Activated CD8-positive, alpha-beta memory T cell treated with anti-CD3 and anti-CD28 coated beads for 1 hour (primary cell): ENCODE measurements at places on chromosomes 7 and 10.

GRCh38 chr7:37265006-37265405, 183.7 kb downstream of the ELMO1 start:
- DNase-seq, result no peak

DNA sequence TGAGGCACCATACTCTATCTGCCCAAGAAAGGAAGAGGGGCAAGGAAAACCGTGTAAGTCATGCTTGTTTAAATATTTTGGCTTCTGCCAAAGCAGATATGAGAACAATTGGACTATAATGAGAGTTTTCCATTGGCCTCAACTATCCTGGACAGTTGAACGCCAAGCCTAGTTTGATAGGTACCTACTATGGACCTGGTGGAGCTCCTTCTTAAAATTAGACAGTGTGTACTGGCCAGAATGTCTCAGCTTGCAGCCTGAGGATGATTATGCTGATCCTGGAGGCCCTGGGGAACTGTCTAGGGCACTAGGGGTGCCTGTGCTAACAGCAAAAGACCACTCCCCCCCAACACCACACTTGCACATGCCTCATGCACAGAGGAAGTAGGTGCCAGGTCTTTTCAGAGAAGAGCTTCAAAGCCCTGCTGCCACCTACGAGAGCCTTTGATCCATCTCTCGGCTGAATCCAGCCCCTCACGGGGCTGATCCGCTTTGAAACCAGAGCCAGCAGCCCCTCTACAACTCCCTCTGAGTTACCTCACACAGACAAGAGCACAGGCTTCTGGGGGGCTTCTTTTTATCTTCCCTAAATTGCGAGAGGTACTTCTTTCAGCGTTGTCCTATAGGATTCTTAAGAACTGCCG, 473.8 kb upstream of the GALNT17 start:
- no peak for DNase-seq

DNA sequence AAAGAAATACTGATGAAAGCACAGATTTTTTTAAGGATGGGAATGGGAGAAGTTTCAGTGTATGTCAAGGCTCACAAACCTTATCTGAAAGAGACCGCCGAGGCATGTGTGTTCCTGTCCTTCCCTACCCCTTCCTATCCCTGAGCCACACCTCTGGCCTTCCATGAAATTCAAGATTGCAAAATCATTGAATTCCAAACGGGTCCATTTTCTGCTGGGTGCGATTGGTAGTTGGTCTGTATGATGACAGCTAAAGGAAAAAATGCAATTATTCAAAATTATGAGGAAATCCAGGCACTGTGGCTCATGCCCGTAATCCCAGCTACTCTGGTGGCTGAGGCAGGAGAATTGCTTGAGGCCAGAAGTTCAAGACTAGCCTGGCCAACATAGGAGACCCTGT, 170.1 kb downstream of the ARHGAP12 start:
- no peak for DNase-seq

DNA sequence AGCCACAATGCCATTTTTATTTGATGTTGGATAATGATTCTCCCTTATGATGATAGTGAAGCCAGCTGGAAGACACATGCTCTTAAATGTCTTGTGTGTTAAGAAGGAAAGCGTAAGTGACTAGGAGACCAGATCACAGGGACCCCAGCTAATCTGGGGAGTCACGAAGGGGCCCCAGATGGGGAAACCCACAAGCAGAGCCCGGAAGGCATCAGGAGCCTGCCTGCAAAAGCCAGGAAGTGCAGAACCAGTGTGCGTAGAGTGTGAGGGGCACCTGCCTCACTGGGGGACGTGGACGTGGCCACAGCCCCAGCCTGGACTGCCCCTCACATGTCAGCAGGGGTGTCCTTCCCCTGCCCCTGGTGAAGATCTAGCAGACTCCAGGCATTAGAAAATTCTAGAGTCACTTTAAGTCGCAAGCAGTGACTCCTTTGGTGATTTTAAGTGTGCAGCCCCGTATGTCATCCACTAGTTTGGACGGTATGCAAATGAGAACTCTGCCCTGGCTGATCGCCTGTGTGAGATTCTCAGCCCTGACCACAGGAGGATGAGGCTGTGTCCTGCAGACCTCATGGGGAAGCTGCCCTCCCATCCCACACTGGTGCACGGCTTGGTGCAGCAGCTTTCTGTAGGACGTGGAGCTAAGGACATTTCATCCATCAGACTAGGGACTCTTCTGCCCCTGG, 243.0 kb downstream of the WDR37 start:
- no peak for DNase-seq

DNA sequence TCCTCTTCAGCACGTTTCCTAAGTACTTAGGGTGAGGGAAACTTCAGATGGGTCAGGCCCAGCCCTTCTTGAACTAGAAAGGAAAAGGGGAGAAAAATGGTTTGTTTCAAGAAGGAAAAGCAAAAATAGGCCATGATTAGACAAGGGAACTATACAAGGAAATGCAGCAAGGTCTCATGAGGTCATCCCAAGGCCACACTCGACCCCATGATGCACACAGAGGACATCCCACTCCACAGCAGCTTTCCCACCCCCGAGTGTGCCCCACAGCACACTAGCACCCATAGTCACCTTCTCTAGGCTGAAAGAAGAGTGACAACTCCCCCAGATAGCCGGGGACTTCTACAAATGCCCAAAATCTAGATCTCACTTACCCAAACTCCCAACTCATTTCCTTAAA, 173.4 kb downstream of the FAM107B start:
- no peak for DNase-seq
